CD4-positive, alpha-beta T cell (primary cell): ENCODE measurements at places on chromosomes 4 and X. TPM values are rescaled to one million over a fixed set of nuclear protein-coding genes. Genes with fewer than 3 reads are reported as not detected.

MAP9 gene
- total RNA-seq: 16.5 TPM

CXXC4 gene
- total RNA-seq: not detected

XAGE2 gene
- not detected for total RNA-seq

- H3K27ac ChIP-seq: no peak overlapping the region
- DNase-seq: no peak
- no peaks in the 10 kb centered on the region for H3K27me3 ChIP-seq
- H3K36me3 ChIP-seq: no peaks in the 10 kb centered on the region
- H3K4me1 ChIP-seq: no peaks in the 10 kb centered on the region
These were observed 109.3 kb downstream of the MAGEC2 start for GRCh38 chrX:142095651-142096245.
